ENCODE measurements at places on chromosomes 1 and 21. TPM values are rescaled to one million over a fixed set of nuclear protein-coding genes. Genes with fewer than 3 reads are reported as not detected.

DNA sequence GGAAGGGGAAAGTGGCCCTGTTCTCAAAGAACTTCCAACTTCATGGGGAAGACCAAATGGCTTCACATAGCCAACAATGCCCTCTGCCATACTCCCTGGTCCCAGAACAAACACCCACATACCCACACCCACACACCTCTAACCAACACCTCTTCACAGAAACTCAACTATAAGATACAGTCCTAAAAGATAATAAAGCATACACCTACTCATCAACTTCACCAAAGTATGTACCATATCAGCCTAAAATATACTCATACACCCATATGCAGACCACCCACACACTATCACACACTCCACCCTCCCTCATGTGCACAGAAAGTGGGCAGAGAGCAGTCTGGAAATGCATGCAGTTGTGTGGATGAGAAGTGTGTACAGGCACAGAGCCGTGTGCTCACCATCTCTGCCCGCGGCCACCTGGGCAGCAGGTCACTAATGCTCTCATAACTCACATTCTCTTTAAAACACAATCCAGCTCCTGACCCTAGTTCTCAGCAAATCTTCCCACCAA is 27.7 kb downstream of the IQGAP3 start:
- no peak for DNase-seq

The INPP5B gene
- 34.3 TPM for total RNA-seq

DNA sequence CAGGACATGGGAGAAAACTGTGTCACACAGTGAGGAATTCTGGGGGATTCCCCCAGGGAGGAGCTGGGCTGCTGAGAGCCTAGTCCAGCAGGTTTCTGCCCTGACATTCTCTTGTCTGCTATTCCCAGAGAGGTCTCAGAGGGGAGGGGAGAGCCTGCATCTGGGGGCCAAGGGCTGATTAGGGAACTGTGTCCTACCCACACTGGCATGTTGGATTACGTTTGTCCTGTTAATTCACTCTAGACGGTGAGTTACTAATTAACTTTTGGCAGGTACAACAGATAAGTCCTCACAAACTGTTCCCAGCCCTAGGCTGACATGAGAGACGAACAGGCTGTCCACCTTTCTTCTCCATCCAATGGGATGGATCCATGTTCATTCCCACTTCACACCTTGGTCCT is 2.6 kb upstream of the SH3BGRL3 start:
- no peak for DNase-seq

The APCS gene
- not detected for total RNA-seq

DNA sequence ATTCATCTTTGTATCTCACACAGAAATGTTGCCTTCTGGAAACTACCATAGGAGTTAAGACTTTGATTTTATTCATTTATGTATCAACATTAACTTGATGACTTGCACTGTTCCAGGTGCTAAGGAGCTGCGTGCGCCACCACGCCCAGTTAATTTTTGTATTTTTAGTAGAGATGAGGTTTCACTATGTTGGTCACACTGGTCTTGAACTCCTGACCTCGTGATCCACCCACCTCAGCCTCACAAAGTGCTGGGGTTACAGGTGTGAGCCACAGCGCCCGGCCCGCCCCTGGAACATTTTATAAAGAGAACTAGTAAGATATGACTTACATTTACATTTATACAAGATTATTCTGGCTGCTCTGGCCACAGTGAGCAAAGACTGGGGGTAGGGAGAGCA is 252.2 kb downstream of the FAF1 start:
- DNase-seq: no peak

- DNase-seq: no peak
These were observed 144.2 kb downstream of the LYPLAL1 start for GRCh38 chr1:219317762-219318353.

The SLC25A33 gene
- 4.6 TPM for total RNA-seq

The EPHB2 gene
- total RNA-seq: 9.0 TPM

- DNase-seq: no peak
These were observed 46.3 kb downstream of the AGPAT3 start for GRCh38 chr21:43911015-43911934.

The F13B gene
- not detected for total RNA-seq

GRCh38 chr1:229689904-229690303 is 63.9 kb downstream of the URB2 start:
- DNase-seq: no peak

GRCh38 chr1:1748686-1749321 is 24.6 kb upstream of the CDK11A start:
- DNase-seq: no peak

GRCh38 chr1:4172644-4173599 is 272.9 kb upstream of the C1orf174 start:
- no peak for DNase-seq

The CRYAA gene
- not detected for total RNA-seq

GRCh38 chr21:45424854-45425795 is 20.2 kb downstream of the COL18A1 start:
- DNase-seq: no peak

DNA sequence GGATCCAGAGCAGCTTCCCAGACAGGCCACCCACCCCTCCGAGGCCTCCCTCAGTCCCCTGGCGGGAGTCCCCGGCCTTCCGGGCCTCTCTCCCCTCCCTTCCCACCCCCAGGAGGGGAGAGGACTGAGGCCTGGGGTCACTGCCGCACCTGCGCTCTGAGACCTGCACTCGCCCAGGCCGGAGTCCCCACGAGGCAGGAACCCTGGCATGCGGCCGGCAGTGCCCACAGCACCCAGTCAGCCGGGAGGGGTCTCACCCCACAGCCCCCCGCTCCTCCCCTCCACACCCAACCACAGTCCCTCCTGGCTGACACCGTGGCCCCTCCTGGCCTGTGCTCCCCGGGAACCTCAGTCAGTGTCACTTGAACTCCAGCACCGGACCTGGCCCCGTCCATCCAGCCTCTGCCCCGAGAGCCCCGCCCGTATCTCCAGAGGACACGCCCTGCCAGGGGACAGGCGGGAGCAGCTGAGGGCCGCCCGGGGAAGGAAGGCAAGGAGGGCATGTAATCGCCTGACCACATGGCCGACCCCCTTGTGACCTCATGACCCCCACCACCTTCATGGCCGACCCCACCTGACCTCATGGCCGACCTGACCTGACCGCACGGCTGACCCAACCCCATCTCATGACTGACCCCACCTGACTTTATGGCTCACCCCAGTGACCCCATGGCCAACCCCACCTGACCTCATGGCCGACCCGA is 28.7 kb upstream of the TTLL10 start:
- no peak for DNase-seq

GRCh38 chr1:6850537-6850936 is 65.3 kb downstream of the CAMTA1 start:
- peak; percentile 57 for DNase-seq

DNA sequence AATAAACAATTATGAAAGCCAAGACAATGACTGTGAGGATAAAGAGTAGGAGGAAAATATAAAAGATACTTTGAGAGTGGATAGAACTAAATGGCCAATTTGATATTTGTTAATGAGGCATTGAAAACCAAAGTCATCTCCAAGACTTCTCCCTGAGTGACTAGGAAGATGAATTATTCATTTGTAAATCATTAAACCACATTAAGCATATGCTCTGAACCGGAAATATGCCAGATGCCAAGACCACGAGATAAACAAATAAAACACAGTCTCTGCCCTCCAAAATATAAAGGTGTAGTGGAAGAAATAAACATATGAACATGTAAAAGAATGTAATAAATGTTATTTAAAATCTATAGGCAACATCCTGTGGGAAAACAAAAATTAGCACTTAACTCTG is 78.8 kb downstream of the MRPL39 start:
- no peak for DNase-seq

DNA sequence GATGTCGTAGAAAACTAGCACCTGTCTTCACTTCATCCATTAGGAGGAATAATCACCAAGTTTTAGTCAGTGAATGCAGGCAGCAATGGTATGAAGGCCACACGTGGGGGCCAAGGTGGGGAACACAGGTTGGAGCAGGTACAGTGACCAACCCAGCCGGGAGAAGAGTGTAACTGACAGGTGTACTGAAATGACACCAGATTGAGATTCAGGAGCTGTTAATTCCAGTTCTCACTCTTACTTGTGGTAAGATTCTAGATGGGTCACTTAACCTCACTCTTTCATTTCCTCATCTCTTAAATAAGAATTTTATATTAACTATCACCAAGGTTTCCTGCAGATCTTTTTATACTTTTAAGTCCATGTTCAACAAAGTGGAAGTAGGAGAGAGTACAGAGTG is 206.2 kb upstream of the PTBP2 start:
- DNase-seq: no peak

GRCh38 chr1:43238085-43238484 is 31.7 kb upstream of the TMEM125 start:
- DNase-seq: peak; percentile 77

DNA sequence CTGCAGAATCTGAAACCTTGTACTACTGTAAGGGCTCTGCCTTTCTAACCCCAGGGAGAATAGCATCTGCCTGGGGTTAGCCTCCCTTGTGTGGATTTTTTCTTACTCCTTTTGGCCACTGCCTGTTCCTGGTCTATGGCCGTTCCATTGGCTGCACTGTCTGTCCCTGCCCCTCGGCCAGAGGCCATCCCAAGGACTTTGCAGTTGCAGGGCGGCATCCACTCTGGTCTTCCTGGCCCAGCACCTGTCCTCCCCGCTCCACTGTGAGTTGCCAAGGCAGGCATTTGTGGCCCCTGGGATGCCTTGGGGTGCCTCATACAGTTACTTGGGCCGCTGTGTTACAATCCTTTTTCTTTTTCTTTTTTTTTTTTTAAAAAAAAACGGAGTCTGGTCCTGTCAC is 45.8 kb downstream of the PDE9A start:
- DNase-seq: no peak

DNA sequence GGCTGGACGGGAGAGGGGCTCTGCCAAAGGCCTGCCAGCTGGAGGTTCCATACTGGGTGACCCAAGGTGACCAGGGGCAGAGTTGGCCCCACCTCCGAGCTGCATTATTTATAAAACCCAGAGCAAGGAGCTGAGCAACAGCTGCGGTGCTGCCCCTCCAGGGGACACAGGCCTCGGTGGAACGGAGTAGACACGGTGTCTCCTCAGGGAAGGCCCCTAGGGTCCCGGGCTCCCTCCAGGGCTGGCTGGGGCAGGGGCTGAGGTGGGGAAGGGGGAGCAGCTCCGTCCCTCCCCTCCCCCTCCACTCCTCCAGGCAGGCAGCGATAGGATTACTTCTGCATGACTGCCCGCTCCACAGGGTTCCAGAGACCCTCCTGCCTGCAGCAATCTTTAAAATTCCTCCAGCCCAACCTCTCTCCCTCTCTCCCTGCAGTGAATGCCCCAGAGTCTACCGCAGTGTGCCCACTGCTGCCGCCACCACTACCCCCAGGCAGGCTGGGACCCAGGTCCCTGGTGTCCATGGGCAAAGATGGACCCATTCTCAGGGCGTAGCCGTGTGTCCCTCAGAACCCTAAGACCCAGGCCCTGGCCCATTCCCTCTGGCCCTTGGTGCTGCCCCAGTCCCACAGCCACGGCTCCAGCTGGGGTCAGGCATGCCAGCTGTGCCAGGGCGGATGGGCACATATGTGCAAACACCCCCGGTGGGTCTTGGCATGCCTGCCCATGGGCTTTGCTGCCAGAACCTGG is 10.8 kb downstream of the AHDC1 start:
- DNase-seq: no peak

GRCh38 chr1:6954591-6954990 is 169.3 kb downstream of the CAMTA1 start:
- no peak for DNase-seq

- DNase-seq: no peak
These were observed 91.8 kb downstream of the C21orf91 start for GRCh38 chr21:17727361-17727760.

- DNase-seq: no peak
These were observed 47.6 kb downstream of the SPSB1 start for GRCh38 chr1:9340172-9340854.

DNA sequence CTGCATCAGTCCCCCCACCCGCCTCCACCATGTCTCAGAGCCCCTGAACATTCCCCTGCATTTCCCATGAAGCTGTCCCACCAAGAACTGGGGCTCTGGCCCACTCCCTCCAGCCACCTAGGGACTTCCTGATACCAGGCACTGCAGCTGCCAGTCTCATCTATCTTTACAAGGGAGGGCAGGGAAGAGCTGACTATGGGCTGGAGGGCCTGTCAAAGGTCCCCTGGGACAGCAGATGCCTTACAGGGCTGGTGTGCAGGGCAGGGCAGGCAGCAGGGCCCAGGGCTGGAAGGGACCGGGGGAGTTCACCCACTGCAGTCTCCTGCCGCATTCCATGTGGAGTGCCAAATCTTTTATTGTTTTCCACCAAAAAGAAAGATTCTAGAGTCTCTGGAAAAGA is 17.6 kb downstream of the SHISA4 start:
- DNase-seq: no peak

DNA sequence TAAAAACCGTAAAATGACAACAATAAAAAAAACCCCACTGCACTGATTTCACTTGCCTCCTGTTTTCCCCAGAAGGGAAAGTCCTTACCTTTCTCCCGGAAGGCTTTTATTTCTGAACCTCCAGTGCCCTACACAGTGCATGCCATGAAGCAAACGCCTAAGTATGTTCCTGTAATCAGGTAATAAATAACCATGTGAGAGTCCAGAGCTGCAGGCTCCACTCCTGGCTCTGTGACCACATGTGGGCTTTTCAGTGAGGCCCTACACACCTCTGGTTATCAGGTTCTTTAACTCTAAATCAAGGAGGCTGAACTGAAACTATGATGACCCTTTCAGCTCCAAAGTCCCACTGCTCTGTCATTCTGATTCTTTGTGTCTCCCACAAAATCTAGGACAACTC is 20.8 kb upstream of the NR5A2 start:
- DNase-seq: no peak

The AMPD1 gene
- not detected for total RNA-seq

DNA sequence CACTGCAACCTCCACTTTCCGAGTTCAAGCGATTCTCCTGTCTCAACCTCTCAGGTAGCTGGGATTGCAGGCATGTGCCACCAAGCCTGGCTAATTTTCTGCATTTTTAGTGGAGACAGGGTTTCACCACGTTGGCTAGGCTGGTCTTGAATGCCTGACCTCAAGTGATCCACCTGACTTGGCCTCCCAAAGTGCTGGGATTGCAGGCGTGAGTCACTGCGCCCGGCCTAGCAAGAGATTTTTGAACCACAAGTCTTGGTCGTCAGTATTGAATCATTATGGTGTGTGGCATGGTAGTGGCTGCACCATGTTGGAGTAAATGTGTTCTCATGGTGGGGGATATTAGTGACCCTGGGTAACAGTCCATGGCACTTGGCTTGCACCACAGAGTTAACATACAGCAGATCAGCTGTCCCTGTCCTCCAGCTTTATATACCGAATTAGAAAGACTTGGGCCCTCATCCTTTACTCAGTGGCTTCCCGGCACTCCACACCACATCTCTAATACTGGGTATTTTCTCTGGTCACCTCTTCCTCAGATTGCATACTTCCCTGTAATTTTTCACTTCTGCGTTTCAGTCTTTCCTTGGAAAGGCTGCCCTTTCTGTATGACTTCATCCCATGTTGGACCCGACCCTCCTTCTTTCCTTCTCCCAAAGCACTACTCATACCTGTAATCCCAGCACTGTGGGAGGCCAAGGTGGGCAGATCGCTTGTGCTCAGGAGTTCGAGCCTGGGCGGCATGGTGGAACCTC is 25.1 kb downstream of the AK4 start:
- DNase-seq: no peak

The S100A14 gene
- not detected for total RNA-seq

GRCh38 chr1:172255223-172255560 is 165.3 kb upstream of the C1orf105 start:
- DNase-seq: no peak

The NRAS gene
- 70.7 TPM for total RNA-seq

- no peak for DNase-seq
These were observed 452.6 kb upstream of the CAMK1G start for GRCh38 chr1:209130886-209131285.

GRCh38 chr1:147745271-147745670 is 15.1 kb downstream of the GJA5 start:
- DNase-seq: no peak

The PRR9 gene
- not detected for total RNA-seq

Data from GM23248 (cell line).